ENCODE measurements at places on chromosomes 7 and 10.

DNA sequence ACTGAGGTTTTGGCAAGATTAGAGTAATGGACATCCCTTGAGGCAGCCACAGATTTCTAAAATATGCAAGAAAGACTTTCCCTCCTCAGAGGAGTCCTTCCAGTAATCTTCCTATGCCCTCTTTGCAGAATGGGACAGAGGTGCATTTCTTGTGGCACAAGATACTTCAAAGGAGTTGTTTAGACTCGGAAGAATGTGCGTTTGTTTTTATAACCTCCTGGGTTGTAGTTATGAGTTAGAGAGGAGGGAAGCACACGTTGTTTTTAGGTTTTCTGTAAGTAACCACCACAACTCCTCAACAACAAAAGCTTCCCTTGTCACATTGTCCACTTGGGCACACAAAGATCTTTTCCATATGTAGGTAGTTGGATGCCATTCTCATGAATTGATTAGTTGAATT is 78.1 kb upstream of the GLI3 start:
- DNase-seq = no peak

GRCh38 chr7:100044718-100045117 is 4.9 kb upstream of the ZSCAN21 start:
- no peak for DNase-seq

DNA sequence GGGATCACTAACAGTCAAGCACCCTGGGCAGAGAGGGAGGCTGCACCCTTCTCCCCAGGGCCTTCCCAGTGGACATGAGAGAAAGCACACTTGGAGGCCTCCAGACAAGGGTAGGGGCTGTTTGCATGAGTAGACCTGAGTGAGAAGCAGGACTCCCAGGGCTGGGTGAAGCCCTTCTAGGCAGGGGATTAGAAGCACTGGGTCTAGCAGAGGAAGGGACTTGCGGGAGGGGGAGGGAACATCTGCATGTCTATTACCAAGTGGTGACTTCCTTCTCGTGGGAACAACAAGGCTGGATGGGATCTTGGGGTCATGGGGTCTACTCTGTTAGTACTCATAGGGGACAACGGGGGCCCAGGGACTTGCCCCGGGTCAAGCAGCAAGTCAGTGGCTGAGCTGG is 67.8 kb downstream of the EMX2 start:
- DNase-seq = no peak

GRCh38 chr7:117111535-117111934 is 158.2 kb downstream of the ST7 start:
- no peak for DNase-seq

DNA sequence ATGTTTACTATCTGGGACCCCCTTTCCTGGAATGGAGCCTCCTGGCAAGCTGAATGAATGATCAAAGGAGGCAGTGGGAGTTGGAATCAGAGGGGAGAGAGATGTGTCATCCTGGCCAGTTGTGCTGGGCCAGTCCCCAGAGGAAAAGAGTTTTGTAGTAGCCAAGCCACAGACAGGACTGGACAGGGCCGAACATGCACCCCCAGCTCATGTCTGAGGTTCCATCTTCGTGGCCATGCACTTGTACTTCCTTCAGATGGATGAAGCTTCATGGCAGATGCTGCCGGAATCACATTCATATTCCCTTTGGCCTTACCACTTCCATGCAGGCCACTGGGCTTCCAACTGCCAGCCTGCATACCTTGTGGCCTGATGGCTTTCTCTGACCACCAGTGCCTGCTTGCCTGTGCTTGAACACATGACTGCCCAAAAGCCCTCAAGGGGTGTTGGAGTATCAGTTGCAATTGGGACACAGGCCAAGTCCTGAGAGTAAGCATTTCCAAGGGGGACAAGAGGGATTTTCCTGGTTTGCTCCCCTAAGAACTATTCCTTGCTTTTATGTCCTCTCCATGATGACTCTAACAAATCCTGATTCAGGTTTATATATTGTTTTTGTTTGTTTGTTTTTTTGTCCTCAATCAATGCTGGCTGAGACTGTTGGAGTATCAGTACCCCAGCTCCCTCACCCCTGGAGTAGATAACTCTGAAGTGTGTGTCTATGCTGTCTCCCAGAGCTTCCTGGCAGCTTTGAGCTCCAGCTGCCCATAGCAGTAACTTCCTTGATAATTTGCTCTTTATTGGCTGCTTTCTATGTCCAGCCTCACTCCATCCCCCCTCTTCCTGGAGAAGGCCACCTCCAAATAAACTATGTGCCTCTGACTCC is 63.6 kb downstream of the TMEM130 start:
- DNase-seq = no peak

DNA sequence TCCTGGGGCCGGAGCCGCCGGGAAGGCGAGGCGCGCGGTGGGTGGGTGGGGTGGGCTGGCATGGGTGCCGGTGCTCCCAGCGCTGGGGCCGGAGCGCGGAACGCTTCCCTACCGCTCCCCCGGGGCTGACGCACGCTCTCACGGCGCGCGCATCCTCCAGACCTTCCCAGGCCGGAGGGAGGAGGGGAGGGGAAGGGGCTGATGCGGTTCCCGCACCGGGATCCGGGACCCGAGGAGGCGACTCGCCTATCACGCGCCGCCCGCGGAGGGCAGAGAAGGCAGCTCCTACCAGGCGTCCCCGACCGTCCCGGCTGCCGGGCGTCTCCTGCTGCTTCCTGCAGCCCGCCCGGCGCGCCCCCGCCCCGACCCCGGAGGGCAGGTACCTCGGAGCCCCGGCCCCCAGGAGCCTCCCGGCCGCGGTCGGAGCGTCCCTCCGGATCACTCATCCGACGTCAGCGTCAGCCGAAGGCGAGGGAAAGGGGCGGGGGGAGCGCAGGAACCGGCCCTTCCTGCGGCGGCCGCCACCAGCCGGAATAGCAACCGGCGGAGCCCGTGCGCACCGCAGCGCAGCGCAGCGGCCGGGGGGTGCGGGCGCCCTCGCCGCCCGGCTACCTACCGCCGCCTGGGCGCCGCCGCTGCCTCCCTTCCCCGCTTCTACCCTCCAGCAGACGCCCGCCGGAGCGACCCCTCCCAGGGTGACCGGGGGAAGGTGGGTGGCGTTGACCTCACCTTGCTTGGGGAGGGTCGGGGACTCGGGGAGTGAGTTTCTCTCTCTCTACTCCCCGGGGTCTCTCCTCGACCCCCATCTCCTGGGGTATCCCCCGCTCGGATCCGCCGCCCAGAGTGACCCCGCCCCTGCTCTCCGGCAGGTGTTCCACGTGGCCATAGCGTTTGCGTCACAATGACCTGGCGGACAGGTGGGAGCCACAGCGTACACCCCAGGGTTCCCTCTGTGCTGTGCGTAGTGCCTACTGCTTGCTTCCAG is at the start of gene ICA1:
ICA1 (minus strand) TSS at position 457 of the 985 bp plus-strand sequence. CDS start 26,241 bp downstream, outside the sequence.
- DNase-seq = no peak

DNA sequence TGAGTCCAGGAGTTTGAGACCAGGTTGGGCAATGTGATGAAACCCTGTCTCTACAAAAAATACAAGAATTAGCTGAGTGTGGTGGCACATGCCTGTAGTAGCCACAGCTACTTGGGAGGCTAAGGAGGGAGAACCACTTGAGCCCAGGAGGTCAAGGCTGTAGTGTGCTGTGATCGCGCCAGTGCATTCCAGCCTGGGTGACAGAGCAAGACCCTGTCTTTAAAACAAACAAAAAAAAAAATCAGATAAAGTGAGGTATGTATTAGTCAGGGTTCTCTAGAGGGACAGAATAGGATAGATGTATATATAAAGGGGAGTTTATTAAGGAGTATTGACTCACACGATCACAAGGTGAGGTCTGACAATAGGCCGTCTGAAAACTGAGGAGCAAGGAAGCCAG is 101.5 kb upstream of the GPR26 start:
- DNase-seq = no peak

GRCh38 chr10:89162596-89162995 is 44.5 kb downstream of the CH25H start:
- DNase-seq = no peak

DNA sequence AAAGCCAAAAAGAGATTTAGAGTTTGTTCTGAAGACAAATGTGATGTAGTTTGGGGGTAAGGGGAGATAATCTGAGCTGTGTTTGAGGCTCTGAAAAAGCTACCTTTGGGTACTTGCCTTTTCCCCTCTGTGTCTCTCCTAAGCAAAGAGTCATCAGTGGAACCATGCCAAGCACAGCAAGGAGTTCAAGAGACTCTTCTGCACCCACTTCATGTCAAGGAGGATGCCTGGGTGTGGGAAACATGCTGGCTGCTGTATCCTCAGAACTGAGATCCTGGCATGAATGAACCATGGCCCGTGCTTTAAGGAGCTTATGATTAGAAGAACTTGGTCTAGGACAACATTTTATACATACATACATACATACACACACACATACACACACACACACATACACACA is 142.9 kb downstream of the NOC3L start:
- no peak for DNase-seq

DNA sequence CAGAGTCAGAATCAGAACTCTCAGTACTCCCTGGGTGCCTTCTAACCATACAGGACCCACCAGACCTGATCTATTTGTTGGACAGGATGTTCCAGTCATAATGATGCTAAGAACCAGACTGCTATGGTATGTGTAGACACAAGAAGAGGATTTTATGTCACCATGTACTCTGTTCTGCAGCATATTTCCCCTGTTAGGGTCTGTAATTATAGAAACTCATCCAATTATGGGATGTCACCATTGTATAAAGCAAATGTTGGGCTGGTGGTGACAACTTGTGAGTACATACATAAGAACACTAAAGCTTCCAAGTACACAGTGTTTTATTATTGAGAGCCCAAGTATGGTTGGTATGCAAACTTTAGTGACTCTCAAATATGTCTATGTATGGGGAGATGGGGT is 67.1 kb upstream of the AGBL3 start:
- DNase-seq = no peak

GRCh38 chr10:133318494-133319127 is 9.9 kb downstream of the ZNF511 start:
- no peak for DNase-seq

DNA sequence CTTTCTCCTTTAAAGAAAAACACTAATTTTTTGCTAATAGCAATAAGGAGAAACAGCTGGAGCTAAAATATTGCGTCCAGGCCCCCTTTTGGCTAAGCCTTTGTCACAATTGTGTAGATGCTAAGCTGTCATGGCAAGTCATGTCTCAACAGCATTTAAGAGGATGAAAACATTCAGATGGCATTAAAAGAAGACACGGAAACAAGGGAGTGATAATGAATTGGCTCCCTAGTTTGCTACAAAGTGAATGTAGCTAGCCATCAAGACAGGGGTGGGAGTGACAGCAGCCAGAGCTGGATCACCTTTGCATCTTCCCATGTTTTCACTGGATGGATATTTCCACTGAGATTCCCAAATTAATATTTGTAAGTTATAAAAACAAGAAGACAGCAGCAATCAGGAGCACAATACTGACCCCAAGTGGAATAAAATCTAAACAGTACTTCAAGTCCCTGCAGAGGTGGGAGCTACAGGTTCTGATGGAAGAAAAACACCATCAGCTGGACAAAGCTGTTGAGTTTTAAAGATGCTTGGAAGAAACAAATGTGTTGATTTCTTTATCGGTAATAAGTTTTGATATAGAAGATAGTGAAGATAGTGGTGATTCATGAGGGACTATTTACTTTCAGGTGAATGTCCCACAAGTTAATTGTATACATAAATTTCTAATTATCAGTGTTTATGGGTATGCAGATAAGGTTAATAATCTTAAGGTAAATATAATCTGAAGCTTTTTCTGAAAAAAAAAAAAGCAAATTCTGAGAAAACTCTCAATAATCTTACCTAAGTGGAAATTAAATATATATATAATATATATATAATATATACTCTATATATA is 129.4 kb downstream of the SLC16A9 start:
- DNase-seq = no peak

GRCh38 chr7:41817386-41817785 is 114.5 kb upstream of the INHBA start:
- DNase-seq = peak; percentile 37

DNA sequence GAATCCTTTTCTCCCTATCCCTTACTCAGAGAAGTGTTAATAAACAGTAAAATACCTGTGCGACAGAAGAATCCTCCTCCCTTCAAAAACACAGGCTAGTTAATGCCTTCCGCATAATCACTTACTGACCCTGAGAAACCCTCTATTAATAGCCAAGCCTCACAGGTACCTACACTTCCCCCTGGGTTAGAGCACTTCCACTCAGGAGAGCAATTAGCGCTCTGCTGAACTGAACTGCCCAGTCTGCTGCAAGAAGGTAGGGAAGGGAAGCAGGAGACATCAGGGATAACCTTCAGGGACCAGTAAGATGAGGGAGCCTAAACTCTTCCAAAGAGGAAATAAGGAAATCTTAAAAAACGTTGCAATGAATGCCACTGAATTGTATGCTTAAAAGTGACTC is 39.6 kb downstream of the KIAA1549 start:
- no peak for DNase-seq

GRCh38 chr10:132676193-132676891 is 109.6 kb downstream of the NKX6-2 start:
- no peak for DNase-seq

DNA sequence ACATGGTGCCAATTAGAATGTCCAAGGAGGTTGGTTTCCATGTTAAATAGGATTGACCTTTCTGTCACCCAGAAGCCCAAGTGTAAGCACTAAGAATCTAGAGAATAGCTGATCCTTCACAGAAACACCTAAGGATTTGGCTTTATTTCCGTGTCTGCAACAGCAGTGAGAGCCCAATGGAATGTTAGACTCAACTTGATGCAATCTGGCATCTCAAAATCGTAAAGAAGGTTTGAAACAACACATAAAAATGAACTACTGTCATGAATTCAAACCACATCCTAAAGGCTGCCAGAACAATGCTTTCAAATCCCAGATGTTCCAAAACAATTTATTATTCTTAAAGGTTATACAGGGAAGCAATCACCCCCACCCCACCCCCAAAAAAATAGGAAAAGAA is 18.6 kb downstream of the PPP1R3C start:
- peak; percentile 91 for DNase-seq

GRCh38 chr10:30737931-30738391 is 108.4 kb upstream of the LYZL2 start:
- DNase-seq = no peak
